ENCODE measurements at places on chromosomes 2 and 18.

DNA sequence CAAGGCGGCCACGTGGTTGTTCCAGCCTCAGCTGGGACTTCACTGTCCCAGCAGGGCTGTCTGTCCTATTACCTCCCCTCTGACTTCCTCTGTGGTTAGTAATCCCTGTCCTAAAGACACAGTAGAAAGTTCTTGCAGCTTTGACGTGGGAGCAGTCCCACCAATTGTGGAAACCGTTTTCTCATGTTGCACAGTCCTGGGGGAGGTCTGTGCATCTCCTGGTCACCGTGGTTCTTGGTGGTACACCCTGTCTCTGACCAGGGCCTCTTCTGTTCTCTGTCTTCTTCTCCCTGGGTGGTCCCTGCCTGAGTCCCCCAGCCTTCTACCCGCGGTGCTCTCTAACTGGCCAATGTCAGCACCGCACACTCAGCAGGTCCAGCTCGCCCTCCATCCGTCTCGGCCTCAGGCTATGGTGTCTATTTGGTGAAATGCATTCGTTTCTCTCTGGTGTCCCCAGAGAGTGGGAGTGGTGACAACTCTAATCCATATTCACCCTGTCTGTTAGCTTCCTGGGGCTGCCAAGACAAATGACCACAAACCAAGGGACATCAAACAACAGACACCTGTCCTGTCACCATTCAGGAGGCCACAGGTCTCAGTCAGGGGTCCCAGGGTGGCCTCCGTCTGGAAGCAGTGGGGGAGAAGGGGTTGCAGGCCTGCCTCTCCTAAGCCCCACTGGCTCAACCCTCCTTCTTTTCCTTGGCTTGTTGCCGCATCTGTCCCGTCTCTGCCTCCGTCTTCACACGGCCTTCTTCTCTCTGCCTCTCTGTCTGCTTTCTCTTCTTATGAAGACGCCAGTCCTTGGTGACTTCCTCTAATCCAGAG is 99.8 kb downstream of the SH3BP4 start:
- DNase-seq = no peak

- no peak for DNase-seq
These were observed 1123.8 kb upstream of the KLHL29 start for GRCh38 chr2:22261165-22261564.

DNA sequence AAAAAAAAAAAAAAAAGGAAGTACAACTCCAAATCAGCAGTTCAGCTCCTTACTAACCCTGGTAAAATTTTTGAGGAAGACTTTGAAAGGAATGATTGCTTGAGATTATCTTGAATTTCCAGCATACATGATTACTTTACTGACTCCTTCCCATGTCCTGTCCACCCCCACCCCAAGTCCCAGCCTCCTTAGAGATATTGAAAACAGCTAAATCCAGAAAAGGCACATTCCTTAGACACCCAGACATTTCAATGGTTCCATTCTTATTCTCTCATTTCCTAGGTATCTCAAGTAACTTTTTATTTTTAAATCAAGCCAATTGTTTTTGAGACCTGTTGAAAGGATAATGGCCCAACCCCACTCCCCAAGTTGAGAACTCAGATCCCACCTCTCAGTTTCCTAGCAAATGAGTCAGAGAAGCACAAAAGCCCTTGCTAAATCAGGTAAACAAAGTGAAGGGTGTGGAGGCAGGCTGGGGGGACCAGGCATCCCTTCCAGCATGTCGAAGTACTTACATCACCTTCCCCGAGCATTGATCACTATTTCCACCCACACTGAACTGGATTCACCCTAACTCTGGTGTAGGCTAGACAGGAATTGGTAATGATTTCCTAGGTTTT is 95.4 kb upstream of the FZD7 start:
- DNase-seq = no peak

DNA sequence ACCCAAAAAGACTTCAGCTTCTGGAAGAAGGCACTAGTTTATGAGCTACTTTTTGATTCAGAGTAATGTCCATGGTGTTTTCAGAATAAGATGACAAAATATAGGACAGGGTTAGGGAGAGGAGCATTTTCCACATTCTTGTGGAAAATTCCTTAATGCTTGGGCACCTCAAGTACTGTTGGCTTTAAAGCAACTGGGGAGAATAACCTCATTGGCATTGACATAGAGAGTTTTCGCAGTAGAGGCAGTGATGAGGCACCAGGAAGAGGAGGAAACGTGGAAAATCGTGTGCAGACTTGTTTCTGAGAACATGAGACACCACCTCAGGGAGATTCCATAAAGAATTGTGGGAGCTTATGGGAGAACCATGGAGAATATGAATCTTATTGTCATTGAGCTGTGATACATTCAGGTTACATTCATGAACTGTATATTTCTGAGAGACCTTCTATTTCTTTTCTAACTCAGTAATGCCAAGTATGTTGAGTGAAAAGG is 929.0 kb upstream of the NRXN1 start:
- DNase-seq = no peak

DNA sequence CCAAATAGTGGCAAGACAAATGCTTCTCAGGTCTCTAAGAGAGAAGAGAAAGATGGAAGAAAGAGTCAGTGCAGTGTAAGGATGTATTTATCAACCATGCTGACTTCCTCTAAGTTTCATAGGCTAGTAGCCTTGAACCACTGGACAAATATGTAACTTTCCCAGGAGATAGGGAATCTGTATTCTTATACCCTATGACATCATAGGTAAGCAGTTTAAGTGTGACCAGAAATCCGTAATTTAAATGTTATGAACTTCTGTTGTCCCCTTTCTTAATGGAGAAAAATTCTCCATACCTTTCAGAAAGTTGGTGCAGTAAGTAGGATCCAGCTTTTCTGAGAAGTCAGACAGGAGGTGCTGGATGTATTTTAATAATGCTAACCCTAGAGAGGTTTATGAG is 256.2 kb downstream of the LNPK start:
- DNase-seq = no peak

GRCh38 chr2:207224381-207224780 is 58.6 kb upstream of the KLF7 start:
- no peak for DNase-seq

- no peak for DNase-seq
These were observed 128.3 kb upstream of the FSIP2 start for GRCh38 chr2:185610301-185610700.

DNA sequence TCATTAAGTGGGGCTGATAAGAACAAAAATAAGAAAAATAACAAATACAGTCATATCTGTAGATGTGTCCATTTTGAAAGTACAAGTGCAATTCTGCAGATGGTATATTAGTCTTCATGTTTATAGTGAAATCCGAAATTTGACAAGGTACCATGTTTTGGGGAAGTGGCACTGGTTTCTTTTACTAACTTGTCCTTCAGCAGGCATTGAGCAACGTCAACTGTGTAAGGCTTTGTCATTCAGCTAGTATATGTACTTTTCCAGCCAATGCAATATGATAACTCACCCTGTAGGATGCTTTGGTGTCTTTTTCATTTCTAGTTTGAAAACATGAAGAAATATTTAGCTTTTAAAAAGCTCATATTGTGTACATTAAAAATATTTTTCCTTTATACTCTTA is 139.9 kb downstream of the MCFD2 start:
- DNase-seq = no peak

DNA sequence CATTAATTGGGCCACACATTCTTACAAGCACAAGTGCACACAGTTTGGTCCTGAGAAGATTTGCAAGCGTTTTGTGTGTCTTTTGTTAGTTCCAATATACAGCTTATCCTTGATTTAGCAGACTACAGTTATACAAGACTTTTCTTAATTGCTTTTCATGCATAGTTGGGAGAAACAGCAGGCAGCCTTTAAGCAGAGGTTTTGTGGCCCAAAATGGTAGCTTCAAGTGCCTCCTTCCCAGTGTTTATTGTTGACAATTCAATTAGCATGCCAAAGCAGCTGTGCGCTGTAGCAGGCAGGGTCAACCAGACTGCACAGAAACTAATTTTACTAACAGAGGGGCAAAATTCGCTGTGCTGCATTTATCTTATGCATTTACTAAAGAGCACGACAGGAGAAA is 47.5 kb downstream of the FRZB start:
- DNase-seq = no peak

DNA sequence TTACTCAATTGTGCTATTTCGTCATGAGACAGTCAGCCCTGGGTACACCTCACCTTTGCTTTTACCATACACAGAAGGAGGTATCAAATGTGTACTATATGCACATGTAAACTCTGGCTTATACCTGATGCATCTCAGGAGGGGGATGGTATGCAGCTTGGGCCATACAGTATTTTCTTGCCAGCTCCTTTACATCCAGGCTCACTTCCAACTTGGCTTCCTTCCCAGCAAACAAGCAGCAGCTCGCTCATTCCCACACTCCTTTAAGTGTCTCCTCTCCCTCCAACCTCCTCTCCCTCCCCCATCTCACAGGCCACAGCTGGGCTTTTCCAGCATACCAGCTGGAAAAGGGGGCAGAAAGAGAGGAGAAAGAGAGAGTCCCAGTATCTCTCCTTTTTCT is 9.6 kb downstream of the MARCHF4 start:
- DNase-seq = peak; percentile 89
